ENCODE measurements at places on chromosomes 5 and 9.
A peak's percentile ranks its signal among the peaks of the same experiment; 100 is the strongest.

GRCh38 chr5:65765582-65765981 lies 43.6 kb downstream of the NLN start:
- DNase-seq, result no peak

DNA sequence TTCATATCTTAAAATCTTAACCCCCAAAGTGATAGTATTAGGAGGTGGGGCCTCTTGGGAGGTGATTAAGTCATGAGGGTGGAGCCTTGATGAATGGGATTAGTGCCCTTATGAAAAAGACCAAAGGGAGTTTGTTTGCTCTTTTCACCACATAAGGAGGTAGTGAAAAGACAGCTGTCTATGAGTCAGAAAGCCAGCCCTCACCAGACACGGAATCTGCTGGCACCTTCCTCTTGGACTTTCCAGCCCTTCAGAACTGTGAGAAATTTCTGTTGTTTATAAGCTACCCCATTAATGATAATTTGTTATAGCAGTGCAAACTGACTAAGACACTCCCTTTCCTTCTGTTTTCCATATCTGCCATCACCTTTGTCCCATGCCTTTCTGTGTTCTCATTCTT lies 20.8 kb downstream of the IFNB1 start:
- DNase-seq, result peak; percentile 31

GRCh38 chr9:74245866-74246497 lies 251.2 kb upstream of the RORB start:
- DNase-seq, result no peak

GRCh38 chr5:138632900-138633489 lies 57.8 kb upstream of the HSPA9 start:
- peak; percentile 75 for DNase-seq
